Urinary bladder (tissue), 4 donors: ENCODE measurements at places on chromosomes 12 and 14. TPM values are rescaled to one million over a fixed set of nuclear protein-coding genes. Genes with fewer than 3 reads are reported as not detected.
A peak's percentile ranks its signal among the peaks of the same experiment; 100 is the strongest.

DNA sequence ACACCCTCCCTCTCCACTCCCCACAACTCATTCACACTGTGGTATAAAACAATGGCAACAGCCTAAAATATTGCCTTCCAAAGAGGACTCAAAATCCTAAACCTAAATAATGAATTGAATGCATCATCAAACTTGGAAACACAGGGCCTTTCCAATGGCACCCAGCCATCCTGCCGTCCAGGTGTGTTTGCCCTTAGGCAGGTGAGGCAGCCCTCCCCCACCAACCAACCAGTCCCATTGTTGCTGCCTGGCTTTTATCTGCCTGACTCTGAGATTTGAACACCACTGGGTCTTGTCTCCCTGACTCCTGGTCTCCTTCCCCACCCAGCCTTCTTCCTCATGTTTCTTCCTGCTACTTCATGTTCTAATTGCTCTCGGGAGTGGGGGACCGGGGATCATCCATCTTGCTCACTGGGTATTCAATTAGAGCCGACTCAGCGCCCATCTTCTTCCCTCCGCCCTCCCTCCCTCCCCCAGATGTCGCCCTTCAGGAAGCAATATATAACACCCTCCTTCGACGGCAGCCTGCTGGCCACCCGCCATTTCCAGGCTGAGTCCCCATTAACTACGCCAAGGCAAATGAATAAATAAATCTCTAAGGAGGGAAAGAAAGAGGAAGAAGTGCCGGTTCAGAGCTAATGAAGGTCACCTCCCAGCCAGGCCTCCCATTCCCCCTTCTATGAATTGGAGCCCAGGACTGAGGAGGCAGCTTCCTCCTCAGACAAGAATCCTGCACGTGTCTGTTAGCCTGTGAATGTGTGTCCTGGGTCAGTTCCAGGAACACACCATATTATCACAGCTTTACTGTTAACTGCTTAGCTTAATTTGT lies 36.3 kb upstream of the NTF3 start:
- DNase-seq, result no peak

GRCh38 chr12:46395388-46395787 lies 22.8 kb upstream of the SLC38A2 start:
- no peak for DNase-seq

- no peak for DNase-seq
These were observed 31.8 kb upstream of the CLEC4E start for GRCh38 chr12:8572507-8572906.

DNA sequence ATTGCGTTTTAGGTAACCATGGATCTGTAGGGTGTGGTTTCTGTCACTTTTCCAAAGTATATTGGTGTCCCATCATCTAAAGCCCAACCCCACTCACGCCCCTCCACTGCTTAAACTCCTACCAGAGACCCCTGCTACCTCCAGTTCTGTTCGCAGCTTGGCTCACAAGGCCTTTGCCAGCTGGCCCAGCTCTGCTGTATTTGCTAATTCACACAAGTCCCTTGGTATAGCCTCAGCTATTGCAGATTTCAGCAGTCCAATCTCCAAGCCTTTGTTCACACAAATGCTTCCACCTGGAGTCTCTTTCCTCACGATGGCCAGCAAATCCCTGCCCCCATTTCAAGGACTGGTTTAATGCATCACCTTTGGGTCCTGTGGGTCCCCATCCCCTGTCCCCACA lies 24.2 kb downstream of the ISCA2 start:
- no peak for DNase-seq

- no peak for DNase-seq
These were observed 105.0 kb downstream of the ETNK1 start for GRCh38 chr12:22729957-22730443.

DNA sequence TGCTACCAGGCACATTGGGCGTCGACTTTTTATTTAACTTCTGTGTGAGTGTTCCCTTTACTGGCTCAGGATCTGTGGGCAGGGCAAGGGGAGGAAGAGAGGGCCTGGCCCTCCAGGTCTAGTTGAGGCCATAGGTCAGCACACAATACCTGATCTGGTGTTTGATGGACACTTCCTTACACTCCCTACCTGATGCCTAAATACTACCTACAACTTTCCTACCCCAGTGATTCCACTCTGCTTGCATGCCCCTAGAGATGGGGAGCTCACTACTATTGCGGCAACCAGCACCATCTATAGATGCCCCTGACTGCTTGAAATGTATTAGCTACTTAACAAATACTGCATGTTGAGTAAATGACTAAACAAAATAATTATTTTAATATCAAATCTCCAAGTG lies 20.8 kb upstream of the BEGAIN start:
- no peak for DNase-seq

DNA sequence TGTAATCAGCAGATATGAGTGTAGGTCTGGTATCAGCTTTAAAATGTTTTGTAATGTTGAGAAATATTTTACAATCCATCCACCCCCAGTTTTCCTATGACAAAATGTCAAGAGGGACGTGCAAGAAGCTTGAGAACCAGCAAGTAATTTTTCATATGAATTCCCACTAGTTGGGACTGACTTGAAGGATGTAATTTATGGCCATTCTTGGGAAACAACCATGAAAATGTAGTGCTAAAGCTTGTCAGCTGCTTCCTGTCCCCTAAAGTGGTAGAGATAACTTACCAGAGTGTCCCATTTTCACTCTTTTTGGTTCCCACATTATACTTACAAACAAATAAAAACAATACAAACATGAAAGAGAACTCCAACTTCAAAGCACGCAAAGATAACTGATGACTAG lies 63.9 kb downstream of the RERG start:
- no peak for DNase-seq

GRCh38 chr14:99164712-99165111 lies 107.3 kb downstream of the BCL11B start:
- no peak for DNase-seq

DNA sequence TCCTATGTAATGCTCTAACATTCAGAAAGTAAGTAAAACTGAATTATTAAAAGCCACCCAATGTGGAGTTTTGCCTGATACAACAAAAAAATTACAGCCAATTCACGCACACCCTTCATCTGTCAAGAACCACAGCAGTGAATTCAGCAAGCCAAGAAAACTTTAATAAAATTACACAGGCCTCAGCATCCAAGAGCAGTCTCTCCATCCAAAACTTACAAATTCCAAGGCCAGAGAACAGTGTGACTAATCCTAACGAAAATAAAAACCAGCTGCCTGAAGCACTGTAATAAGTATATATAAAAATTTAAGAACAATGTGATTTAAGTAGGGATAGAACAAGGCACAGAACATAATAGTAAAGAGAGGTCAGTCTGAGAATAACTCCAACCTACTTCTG lies 54.2 kb downstream of the SIX6 start:
- DNase-seq, result peak; percentile 45

GRCh38 chr14:22375321-22375930 lies 213.6 kb downstream of the DAD1 start:
- DNase-seq, result peak; percentile 15

GRCh38 chr14:54353266-54353665 lies 43.5 kb upstream of the CDKN3 start:
- DNase-seq, result no peak

DNA sequence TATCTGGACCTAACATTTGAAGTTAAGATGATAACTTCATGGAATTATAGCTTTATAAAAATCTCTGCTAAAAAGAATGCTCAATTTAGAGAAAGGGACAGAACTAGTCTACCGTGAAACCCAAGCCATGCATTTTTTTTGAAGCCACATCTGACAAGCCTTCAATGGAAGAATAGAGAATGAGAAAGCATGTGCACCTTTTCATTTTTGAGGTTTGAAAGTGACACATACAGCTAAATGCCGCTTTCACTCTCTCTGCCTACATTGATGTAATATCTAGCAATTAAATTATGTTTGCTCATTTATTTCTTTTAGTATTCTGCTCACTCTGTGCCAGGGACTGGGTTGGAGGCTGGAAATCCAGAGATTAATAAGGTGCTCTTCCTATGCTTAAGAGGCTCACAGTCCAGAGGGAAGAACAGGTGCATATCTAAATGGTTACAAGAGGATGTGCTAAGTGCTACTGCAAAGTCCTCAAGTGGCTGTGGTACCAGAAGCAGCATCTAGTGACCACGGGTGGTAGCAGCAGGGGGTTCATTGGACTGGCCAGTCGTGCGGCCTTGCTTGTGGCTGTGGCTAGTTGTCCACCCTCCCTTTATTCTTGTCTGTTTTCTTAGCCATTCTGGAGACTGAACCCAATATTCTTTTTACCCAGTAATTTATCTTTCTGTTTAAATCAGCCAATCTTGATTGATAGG lies 60.4 kb downstream of the PPP1R36 start:
- DNase-seq, result no peak

DNA sequence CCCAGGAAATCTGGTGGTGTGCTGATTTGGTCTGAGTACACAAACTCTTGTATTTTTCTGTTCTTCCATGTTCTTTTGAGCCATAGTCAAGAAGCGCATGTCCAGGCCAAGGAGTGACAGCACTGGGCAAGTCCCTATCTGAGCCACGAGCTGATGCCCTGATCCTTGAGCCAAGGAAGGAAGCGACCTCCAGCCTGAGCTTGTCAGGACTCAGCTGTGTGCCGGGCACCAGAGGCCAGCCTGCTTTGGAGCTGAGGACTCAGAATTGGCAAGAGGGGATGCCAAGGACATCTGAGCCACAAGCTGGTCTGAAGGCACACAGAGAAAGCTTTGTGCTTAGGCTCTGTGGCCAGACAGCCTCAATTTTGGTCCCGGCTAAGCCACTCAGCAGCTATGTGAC lies 52.6 kb downstream of the GALNT16 start:
- no peak for DNase-seq

Gene KRR1
- total RNA-seq, result 71.6 TPM

Gene GLS2
- 0.79 TPM for total RNA-seq

Gene KLRC1
- total RNA-seq, result 2.4 TPM

Gene FAM181A
- total RNA-seq, result not detected

Gene KRT79
- not detected for total RNA-seq
